ENCODE measurements at places on chromosomes 3 and 15. TPM values are rescaled to one million over a fixed set of nuclear protein-coding genes. Genes with fewer than 3 reads are reported as not detected.

Gene RLBP1
- total RNA-seq: not detected

DNA sequence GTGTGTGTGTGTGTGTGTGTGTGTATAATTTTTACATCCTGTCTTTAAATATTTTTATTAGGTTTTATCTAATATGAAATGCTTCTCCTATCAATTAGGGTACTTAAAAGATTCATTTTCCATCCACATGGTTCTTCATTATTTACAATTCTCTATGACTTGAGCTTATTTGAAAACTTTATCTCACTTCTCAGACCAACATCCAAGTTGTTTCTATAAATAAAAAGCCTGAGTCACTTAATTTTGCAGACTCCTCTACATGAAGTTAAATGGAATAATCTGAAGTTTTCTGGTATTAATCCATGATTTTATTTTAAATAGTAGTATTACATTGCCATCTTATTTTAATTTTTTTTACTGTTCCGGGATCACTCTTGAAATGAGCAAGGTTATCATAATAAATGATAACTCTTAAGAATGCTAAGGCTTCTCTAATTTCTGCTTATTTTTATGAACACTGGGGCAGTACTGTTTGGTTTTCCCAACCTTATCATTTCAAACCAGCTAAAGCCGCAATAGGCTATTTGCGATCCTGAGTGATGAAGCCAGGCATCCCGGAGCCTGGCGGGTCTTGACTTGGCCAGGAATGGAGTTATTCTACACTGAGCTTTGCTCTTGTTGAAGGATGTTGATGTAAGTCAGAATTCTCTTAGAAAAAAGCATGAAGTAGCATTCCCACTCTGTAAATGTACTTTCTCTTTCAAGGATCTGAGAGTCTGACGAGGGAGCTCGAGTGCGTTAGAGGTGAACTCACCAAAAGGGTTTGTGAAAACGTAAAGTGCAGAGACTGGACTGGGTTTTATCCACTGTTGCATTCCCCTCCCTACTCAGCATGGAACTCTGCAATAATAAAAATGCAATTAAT, 220.2 kb upstream of the LRTM1 start:
- DNase-seq: no peak

Gene FOXB1
- 0.74 TPM for total RNA-seq

- no peak for DNase-seq
These were observed 476.9 kb downstream of the ZNF385D start for GRCh38 chr3:21274079-21274571.

Gene VPS39
- 91.7 TPM for total RNA-seq

Gene GABRG3
- not detected for total RNA-seq

- no peak for DNase-seq
These were observed 20.3 kb upstream of the ABTB1 start for GRCh38 chr3:127652246-127652995.

Gene UCN2
- total RNA-seq: not detected

DNA sequence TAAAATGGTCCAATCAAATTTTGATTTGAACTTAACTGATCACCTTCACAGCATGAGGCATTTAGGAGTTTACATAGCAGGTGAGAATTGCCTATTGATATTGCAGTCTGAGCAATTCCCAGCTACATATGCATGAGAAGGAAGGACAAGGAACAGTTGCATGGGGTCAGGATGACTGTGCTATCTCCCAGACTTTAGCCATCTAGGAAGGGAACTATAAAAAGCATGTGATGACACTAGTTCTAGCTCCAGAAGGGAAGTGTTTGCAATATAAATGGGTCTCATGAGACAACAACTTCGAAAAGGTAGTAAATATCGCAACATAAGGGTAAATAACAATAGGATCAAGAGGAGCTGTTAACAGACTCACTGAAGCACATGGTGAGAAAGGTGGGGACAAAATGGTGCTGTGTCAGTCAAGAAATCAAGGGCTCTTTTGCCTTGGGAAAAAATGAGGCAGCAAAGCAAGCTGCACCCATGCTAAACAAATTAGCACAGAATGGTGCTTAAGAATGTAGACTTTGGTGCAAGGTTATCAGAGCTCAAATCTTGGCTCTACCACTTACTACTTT, 90.4 kb upstream of the SLC2A2 start:
- DNase-seq: no peak

DNA sequence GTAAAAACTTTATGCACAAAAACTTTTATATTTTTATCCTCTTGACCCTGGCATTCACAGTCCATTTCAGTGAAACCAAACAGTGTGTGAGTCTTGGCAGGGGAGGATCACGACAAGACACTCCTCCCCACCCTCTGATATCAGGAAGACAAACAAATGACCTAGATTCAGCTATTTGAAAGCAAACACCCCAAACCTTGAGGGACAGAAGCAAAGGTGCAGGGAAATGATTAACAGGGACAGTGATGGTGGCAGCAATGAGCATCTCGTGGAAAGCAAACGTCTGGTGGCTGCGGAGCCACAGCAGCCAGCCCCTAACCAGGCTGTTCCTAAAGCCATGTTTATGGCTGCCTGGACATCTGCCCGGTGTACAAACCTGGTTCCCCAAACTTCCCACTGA, 52.1 kb downstream of the FSIP1 start:
- DNase-seq: no peak

DNA sequence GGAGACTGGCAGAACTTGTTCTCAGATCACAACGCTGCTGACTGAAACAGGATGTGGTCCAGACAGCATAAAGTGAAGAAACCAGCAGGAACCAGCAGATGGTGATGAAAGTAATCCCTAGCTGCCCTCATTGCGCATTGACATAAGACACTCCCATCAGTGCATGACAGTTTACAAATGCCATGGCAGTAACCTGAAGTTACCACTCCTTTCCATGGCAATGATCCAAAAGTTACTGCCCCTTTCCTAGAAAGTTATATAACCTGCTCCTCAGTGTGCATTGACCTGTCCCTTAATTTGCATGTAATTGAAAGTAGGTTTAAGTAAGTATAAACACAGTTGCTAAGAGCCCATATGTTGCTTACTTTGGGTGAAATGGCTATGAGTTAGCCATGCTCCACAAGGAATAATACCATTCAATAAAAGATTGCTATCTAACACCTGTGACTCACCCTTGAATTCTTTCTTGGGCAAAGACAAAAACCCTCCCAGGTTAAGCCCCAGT, 149.1 kb upstream of the CD96 start:
- DNase-seq: no peak

GRCh38 chr15:100723315-100723801, 121.0 kb downstream of the ASB7 start:
- no peak for DNase-seq

DNA sequence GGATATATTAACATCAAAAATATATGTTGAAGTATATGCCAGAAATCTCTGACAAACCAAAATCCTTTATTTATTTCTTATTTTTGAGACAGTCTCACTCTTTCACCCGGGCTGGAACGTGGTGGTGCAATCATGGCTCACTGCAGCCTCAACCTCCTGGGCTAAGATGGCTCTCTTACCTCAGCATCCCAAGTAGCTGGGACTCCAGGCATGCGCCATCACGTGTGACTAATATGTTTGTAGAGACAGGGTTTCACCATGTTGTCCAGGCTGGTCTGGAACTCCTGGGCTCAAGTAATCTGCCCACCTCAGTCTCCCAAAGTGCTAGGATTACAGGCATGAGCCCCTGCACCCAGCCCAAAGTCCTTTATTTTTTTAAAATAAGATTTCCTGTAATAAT, 11.9 kb downstream of the FAIM start:
- no peak for DNase-seq

Measured in activated naive CD8-positive, alpha-beta T cell treated with anti-CD3 and anti-CD28 coated beads, Interleukin-2, amount 10 ng/mL, durations not matched to agents 7 days and 5 days (primary cell).